ENCODE measurements at places on chromosomes 2 and 18.

GRCh38 chr18:35324926-35325655 is 19.1 kb downstream of the ZNF24 start:
- DNase-seq: no peak

DNA sequence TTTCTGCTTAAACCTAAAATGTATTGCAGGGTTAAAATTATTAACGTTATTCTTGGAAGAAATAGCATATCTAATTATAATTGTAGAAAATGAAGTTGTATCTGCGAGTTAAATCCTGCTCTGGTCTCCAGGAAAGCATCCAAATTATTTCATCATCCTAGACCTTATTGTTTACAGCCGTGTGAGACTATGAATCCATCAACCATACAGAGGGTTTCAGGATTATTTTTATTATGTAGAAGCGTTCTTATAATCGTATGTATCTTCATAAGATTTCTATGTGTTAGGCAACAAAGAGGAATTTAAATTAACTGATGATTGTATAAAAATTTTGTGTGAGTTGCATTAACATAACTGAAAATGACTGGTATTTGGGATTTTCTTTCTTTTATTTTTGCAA is 14.5 kb upstream of the DSC3 start:
- no peak for DNase-seq

- DNase-seq: no peak
Observed at GRCh38 chr2:62831729-62832128, 126.2 kb downstream of the EHBP1 start.

GRCh38 chr2:149552226-149552625 is 35.3 kb downstream of the MMADHC start:
- DNase-seq: no peak

- no peak for DNase-seq
Observed at GRCh38 chr2:102050854-102051391, 59.2 kb downstream of the IL1R2 start.

GRCh38 chr18:9647496-9648323 is 33.4 kb upstream of the PPP4R1 start:
- DNase-seq: no peak

- no peak for DNase-seq
Observed at GRCh38 chr2:183348492-183348891, 224.2 kb downstream of the NUP35 start.

DNA sequence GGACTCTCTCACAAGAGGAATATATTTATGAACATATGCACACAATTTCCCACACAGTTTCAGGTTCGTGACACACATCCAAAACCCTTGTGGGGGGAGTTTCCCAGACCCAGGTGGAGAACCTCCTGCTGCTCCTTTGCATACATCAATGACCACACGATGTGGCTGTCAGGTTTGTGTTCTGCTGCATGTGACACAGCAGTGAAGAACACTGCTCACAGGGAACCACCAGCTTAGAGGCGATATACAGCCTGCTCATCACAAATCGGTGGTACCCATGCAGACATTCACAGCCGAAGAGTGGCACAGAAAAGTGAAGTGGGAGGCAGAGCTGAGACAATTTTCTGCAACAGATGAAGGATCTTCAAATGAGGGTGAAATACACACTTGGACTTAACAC is 175.6 kb upstream of the ZFP36L2 start:
- no peak for DNase-seq

GRCh38 chr18:10927286-10927992 is 221.9 kb downstream of the PIEZO2 start:
- no peak for DNase-seq

- no peak for DNase-seq
Observed at GRCh38 chr2:191846515-191847476, at the start of gene CAVIN2. Gene CAVIN2 (minus strand): TSS chr2:191847088. CDS start chr2:191846925, 163 bp downstream.

GRCh38 chr18:57970356-57971095 is 73.5 kb upstream of the NEDD4L start:
- peak; percentile 34 for DNase-seq

- DNase-seq: no peak
Observed at GRCh38 chr2:56099963-56100362, 83.8 kb upstream of the CCDC85A start.

DNA sequence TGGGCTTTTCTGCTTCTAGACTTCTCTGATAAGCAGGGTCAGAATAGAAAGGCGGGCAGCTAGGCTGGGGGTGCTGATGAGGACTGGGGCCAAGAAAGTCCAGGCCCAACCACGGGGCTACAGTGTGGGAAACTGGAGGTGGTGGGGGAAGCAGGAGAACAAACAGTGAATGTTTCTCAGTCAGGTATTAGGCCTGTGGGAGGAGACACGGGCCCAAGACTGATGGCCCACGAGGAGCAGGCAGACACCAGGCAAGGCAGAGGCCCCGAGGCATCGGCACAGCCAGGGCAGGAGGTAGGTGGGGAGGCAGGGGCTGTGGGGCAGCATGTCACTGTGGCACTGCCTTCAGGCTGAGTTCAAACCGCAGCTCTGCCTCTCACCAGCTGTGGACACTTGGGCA is 40.7 kb downstream of the KCNIP3 start:
- no peak for DNase-seq

DNA sequence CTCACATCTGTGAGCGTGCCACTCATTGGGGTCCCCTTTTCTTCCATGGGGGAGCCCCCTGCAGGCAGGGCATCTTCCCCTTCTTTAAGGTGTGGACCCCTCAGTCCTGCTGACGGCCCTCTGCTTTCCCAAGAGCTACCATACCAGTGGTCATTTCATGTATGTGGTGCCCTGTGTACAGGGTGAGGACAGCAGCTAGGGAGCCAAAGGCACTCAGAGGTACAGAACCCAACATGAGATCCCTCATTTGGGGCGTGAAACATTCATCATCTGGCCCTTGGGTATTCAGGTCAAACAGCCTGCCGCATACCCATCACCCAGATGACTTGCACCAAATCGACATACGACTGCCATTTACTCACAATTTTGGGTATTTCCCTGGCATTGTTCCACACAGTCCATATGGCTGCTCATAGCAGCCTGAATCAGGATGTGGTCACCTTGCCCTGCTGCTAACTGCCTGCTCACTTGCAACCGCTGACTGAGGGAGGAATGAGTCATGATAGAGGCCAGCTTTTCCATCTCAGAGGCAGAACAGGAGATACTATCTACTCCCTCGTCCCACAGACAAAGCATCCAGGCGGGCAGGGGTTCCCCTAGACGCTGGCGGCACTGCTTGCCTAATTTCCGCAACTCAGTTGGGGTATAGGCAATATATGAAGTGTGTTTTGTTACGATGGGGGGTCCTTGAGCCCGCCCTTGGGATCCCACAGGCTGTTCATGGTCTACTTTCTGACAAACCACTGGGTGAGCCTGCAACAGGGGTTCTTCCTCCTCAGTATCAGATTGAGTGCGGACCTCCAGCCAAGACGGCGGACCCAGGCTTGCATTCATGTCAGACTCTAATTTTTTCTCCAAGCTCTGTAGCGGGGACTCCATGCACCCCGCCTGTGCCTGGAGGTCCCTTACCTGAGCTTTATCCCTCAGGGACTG is 228.6 kb downstream of the SATB2 start:
- no peak for DNase-seq

- DNase-seq: no peak
Observed at GRCh38 chr2:11366326-11366741, 21.9 kb upstream of the ROCK2 start.

DNA sequence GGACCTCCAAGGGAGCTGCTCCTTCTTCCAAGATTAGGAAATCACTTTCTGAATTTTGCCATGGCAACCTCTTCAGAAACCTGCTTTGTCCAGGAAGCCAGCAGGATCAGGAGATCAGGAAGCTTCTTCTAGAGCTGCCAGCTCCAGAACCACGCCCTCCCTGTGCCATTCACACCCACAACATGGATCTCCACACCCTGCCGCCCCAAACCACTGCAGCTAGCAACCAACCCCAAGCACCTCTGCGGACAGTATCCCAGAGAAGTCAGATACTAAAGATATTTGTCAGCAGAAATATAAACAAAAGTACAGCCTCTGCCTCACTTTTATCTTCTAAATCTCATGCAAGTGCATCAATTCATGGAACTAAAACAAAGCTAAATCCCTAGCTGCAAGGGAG is 106.4 kb downstream of the VIT start:
- DNase-seq: no peak

DNA sequence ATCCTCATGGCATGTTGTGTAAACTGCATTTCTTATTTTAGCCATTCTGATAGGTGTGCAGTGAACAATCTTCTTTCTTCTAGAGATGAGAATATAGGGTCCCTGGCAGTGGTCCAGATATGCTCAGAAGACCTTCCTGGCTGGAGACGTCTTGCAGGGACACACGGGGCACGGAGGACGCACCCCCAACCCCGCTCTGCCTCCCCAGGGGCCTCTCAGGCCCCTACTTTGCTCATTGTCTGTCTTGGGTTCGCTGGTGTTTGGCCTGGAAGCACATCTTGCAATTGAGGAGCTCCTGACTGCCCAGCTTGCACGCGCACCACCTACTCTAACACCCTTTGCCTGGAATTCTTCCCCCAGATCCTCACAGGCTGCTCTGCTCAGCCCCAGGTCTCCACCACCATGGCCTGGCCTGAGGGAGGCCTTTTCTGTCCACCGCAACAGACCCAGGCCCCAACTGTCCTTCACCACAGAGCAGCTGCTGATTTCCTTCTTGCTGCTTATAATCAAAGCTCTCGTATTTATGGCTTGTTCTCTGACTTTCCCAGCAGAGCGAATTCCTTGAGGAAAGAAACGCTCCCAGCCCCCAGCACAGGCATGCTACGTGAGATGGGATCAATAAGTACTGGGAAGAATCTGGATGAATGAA is 295.9 kb upstream of the HDAC4 start:
- no peak for DNase-seq

DNA sequence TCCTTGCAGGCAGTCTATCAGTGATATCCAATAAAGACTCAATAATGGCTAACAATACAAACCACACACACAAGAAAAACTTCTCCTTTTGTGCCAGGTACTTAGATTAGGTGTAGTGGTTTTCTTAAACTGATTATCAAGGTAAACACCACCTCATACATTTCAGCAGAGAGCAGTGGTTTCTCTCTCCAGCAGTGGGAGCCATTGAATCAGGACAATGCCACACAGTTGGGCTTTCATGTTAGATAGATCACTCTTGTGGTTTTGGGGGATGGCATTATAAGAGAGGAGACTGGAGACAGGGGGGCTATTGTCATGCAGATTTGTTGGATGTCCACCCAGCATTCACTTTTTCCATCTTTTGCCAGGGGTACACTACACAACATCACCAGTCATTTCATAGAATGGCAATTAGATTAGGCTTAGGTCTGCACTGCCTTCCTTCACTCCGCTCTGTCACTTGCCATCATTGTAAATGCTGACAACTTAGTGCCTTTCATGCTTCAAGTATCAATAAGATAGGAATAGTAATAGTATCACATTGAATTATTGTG is 13.6 kb upstream of the IRS1 start:
- no peak for DNase-seq

- DNase-seq: no peak
Observed at GRCh38 chr2:176562359-176563078, 293.3 kb downstream of the MTX2 start.

GRCh38 chr2:136116151-136116812 is 1.7 kb downstream of the CXCR4 start:
- no peak for DNase-seq

DNA sequence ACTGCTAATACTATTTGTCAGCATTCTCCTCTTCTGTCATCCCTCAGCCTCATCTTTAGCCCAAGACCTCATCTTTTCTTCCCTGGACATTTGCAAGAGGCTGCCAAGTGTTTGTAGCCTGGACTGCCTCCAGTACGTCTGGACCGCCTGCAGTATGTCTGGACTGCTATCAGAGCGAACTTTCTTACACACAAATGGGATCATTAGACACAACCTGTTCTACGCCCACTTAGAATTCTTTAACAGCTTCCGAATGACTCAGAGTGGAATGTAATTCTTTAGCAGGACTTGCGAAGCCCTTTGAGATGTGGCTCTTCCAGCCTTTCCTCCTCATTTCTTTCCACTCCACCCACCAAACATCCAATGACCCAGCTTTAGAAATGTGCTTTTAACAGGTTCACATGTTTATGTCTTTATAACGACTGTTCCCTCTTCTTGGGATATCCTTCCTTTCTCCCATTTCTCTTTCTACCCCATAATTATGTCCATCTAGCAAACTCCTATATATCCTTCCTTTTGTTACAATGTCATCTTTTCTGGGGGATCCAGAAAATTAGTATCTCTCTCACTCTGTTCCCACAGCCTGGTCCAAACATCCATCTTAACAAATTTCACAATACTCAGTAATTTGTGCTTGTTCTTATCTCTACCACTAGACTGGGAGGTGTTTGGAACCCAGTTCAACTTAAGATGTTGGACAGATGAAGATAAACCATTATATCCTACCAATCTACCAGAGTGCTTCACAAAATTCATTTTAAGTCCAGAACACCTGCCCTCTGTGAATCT is 171.3 kb upstream of the PGAP1 start:
- no peak for DNase-seq

GRCh38 chr18:44805176-44805575 is 124.5 kb downstream of the SETBP1 start:
- DNase-seq: no peak

DNA sequence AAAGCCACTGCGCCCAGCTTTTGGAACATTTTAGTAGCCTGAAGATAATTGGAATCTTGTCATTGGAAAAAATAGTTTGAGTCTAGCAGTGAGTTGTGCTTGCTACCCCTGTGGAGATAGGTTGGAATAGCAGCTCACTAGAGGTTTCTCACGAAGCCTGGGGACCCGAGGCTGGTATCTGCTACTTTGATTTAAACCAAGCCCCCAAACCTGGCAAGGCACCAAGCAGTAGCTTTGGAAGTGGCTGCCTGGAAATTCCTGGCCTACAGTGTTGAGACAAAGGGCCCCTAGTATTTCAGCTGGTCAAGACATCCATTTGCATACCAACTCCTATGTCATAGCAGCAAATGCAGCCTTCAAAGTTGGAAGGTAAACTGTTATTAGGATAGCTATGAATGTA is 42.1 kb downstream of the NOP58 start:
- no peak for DNase-seq

DNA sequence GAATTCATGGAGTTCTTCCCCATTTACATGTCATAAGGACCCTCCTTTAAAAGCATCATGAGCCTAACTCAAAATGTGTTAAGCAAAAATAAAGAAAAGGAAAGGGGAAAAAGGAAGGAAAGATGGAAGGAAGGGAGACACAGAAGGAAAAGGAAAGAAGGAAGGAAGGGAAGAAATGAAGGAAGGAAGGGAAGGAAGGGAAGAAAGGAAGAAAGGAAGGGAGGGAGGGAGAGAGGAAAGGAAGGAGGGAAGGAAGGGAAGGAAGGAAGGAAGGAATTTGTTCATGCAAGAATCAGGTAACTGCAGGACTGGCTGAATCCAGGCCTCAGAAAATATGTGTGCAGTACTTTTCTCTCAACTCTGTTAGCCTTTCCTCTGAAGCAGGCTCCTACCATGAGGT is 32.0 kb downstream of the KIAA2012 start:
- no peak for DNase-seq

DNA sequence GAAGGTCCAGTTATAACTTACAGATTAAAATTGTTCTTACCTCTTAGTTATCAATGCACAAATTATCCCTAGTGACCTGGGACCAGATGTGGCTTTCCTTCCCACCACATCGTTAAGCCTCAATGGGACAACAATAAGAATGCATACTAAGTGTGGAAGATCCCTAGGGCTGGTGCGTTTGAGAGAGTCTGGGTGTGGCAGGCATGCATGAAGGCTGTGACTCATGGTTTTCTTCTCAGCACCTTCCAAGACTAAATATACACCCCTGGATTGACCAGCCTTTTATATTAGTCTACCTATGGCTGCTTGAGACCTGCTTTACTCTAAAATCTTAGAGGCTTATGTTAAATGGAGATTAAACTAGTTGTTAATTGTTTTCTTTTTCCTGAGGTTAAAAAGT is 261.7 kb upstream of the SLC14A2 start:
- no peak for DNase-seq

GRCh38 chr2:183079139-183079775 is 710 bp downstream of the DUSP19 start:
- DNase-seq: no peak
